Activated CD4-positive, alpha-beta T cell treated with anti-CD3 and anti-CD28 coated beads, Interleukin-2, Interleukin-4, amounts not matched to agents 100 ng/mL and 50 ng/mL, durations not matched to agents 16 hours and 8 hours (primary cell): ENCODE measurements at places on chromosomes 3 and 15.

GRCh38 chr3:139447486-139447885 lies 28.8 kb downstream of the RBP2 start:
- DNase-seq, result no peak

- no peak for DNase-seq
Observed at GRCh38 chr15:72372361-72372760, 3.5 kb downstream of the HEXA start.

DNA sequence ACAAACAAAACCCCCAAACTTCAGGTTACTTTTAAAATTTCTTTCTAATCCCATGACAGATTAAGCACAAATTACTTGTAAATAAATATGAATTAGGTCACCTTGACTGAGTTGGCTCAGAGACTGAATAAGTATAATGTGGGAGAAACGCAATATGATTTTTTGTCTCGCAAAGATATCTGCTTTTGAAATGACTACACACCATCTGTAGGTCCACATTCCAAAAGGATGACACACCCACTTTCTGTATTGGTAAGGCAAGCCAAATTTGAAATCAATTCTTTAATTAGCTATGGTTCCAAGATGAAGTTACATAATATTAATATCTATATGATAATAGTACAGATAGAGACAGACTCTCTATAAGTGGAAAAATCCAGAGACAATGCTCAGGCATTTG lies 66.9 kb upstream of the CSPG5 start:
- DNase-seq, result no peak

- DNase-seq, result no peak
Observed at GRCh38 chr15:68644996-68645395, 66.2 kb downstream of the CORO2B start.

- DNase-seq, result no peak
Observed at GRCh38 chr3:143875546-143875945, 27.3 kb upstream of the SLC9A9 start.

- no peak for DNase-seq
Observed at GRCh38 chr3:138220242-138220641, 33.1 kb downstream of the ARMC8 start.

GRCh38 chr15:97745481-97746071 lies 214.9 kb upstream of the ARRDC4 start:
- peak; percentile 42 for DNase-seq

- DNase-seq, result no peak
Observed at GRCh38 chr3:24136624-24137310, 191.7 kb downstream of the NR1D2 start.

DNA sequence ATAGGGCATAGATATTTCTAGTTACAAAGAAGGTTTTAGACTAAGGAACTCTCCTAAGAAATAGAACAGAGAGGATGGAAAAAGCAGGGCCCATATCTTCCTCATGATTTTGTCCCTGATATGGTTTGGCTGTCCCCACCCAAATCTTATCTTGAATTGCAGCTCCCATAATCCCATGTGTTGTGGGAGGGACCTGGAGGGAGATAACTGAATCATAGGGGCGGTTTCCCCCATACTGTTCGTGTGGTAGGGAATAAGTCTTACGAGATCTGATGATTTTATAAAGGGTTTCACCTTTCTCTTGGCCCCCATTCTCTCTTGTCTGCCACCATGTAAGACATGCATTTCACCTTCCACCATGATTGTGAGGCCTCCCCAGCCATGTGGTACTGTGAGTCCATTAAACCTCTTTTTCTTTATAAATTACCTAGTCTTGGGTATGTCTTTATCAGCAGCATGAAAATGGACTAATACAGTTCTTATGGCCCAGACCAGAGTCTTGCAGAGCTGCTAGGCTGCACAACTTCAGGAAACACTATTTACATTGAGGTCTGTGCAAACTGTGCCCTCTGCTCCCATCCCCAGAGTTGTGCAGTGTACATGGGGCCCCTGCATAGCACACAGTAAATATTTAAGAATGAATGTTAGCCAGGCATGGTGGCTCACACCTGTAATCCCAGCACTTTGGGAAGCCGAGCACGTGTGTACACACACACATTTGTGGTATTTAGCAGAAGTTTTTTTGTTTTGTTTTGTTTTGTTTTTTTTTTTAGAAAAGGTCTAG lies 20.3 kb upstream of the CA12 start:
- no peak for DNase-seq

DNA sequence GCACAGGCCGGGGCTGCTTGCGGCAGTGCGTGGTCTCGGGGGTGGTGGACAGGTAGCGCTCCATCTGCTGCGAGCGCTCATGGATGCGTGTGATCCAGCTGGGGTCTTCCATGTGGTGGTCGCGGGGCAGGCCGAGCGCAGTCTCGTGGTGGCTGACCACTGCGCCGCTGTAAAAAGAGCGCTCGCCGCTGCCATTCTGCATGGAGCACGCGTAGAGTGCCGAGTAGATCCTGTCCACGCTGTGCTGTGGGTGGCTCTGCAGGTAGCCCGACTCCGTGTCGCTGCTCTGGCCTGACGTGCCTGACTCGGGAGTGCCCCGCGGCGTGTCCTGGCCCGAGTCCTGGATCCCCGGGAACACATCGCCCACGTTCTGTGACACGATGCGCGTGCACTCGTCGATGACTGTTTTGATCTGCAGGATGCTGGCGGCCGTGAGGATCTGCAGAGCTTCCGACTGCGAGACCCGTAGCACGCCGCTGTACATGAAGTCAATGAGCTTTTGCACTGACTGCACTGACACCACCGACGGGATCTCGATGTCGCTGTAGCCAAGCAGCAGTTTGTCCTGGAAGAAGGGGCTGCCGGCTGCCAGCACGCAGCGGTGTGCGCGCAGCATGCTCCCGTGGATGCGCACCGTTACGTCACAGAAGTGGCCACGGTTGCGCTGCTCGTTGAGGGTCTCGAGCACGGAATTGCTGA lies 57.4 kb downstream of the TIGIT start:
- no peak for DNase-seq

DNA sequence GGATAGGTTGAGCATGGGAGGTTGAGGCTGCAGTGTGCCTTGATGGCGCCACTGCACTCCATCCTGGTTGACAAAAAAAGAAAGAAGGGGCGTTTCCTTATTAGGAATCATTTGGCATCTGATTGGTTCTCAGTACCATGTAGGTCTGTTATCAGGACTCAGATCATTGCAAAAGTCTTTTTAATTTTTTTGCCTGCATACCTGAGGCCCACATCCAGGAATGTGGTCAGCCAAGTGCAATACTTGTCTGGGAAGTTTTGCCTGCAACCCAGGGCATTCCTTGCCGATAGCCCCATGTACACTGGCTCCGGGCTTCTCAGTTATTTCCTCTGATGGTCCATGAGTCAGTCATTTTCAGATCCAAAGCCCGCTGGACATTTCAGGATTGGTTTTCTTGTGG lies 50.1 kb upstream of the CRTC3 start:
- no peak for DNase-seq

GRCh38 chr15:51025454-51025846 lies 69.3 kb downstream of the TNFAIP8L3 start:
- no peak for DNase-seq

DNA sequence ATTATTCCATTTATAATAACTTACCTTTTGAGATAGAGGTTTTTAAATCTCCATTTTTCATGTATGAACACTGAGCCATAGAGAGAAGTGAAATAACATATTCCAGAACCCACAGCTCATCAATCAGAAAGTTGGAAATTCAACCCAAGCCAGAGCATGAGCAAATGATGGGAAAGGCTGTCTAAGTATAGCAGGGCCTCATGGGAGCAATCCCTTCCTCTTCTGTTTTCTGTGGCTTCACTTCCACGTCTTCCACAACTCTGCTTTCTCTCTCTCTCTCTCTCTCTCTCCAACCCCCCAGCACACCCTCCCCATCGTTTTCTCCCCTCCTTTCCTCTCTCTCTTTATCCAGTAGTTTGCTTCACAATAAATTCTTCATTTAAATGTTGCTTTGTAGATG lies 14.8 kb upstream of the IL1RAP start:
- DNase-seq, result no peak

DNA sequence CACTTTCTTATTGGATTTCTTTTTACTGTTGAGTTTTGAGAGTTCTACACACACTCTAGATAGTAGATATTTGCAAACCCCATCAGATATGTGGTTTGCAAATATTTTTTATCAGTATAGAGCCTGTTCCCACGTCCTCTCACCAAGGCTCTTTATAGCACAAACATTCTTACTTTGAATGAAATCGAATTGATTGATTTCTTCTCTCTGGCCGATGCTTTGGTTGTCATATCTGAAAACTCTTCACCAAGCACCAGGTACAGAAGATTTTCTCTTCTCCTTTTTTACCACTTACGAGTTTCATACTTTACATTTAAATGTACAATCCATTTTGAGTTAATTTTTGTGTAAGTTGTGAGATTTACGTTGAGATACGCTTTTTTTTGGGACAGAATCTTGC lies 163.4 kb downstream of the PTPRG start:
- DNase-seq, result no peak

- no peak for DNase-seq
Observed at GRCh38 chr3:63344661-63345060, 66.6 kb downstream of the SYNPR start.

GRCh38 chr3:112807685-112808084 lies 39.0 kb downstream of the CD200R1L start:
- DNase-seq, result no peak

DNA sequence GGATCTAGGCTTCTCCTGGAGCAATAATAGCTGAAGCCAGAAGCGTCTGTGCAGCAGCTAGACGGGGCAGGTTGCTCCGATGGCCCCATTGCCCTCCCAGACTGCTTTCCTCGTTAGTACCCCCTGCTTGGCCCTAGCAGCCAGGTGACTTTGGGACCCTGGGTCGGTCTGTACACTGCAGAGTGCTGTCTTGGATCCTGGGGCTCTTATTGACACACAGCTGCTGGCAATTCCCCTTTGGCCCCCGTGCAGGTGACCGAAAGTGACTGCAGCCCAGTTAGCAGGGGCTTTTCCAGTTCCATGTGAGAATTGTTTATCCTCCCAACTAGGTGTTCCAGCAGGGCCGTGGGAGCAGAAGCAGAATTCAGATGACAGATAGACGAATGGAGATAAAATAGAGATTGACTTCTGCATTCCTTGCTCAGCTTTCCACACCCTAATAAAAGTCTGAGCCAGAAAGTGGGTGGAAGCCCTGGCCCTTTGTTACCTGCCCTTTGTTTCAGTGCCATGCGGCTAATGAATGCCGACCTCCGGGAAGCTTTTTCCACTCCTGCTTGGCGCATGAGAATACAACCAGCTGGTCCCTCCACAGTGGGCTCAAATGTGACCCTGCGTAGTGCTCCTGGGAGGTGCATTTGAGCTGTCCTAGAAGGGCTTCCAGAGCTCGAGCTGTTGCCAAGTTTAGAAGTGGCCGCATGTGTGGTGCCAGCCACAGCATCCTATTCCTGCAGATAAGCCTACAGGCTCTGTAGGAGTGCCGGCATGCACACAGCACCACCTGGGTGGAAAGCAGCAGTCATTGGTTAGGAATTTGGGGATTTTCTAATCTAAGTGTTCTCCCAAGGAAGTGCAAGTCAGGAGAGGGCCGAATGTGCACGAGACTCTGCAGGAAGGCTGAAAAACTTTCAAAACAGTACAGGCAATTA lies 94.4 kb downstream of the SLCO3A1 start:
- DNase-seq, result no peak

DNA sequence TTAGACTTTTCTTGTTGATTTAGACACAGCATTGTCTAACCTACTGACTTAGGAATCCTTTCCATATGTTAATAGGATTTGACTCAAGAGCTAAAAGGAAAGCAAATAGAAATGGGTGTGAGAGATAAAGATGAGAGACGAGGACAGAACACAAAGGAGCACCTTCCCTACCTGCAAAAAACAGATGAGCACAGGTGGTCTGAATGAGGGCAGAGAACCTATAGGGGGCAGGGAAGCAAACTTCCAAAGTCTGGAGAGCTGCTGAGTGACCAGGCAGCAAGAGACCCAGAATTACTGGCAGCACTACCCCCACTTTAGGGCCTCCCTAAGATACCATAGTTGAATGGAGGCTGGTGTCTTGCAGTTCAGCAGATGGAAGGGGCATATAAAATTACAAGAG lies 98.1 kb upstream of the CTNNB1 start:
- DNase-seq, result no peak

- DNase-seq, result no peak
Observed at GRCh38 chr15:25900901-25901300, 37.8 kb upstream of the ATP10A start.

GRCh38 chr3:115698851-115699591 lies 75.7 kb downstream of the GAP43 start:
- DNase-seq, result no peak

- DNase-seq, result no peak
Observed at GRCh38 chr15:101613130-101614000, 38.8 kb downstream of the TM2D3 start.

- DNase-seq, result no peak
Observed at GRCh38 chr3:190621927-190622326, 108.0 kb downstream of the IL1RAP start.

- DNase-seq, result no peak
Observed at GRCh38 chr3:37765591-37766488, 95.8 kb upstream of the CTDSPL start.

DNA sequence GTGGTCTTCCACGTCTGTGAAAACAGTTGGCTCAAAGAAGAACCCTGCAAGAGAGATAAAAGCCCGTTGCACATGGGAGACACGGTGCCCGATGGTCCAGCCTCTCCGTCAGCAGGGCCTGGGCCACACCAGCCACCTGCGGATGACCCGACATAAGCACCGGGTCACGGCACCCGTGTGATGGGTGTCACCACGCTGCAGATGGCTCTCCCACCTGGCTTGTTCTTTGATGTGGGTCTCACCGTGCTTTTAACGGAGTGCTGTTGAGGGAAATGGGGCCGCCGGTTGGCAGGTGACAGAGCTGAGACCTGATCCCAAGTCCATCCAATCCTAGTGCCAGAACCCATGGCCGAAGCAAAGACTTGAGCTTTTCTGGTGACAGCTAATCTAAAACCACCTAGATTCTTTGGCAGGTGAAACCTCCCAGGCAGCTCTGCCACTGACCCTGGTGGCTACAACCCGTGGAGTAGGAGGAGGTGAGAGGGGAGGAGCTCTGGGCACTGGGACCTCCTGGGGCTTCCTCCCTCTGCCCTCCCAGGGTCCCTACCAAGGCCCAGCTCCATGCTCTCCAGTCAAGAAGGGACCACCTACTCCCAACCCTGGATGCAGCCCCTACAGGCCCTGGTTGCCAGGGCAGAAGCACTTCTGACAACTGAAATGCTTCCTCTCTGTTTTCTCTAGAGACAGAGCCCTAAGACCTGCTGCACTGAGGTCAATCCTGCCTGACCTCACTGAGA lies 23.4 kb upstream of the SLC41A3 start:
- no peak for DNase-seq

- no peak for DNase-seq
Observed at GRCh38 chr3:50853936-50854335, 179.2 kb downstream of the DOCK3 start.

GRCh38 chr3:63076357-63076756 lies 201.1 kb upstream of the CADPS start:
- no peak for DNase-seq

DNA sequence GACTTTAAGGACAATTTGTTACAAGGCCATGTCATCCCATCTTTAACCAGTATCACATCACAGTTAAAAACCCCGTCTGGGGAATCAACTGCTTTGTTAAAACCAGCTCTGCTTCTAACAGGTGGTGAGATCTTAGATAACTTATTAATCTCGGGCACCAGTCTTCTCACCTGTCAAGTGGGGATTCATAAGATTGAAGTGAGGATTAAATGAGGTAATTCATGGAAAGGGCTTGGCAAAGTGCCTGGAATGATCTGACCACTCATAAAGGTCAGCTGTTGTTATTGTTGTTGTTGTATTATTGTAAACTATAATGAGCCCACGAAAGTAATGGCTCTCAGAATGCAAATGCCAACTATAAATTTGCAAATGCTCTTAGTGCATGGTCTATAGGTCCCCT lies 30.1 kb upstream of the SLC24A5 start:
- DNase-seq, result no peak

GRCh38 chr3:99706410-99706809 lies 68.0 kb downstream of the COL8A1 start:
- no peak for DNase-seq
